ENCODE measurements at places on chromosomes 1 and 21.

GRCh38 chr1:157596384-157596783 lies 1.5 kb downstream of the FCRL4 start:
- no peak for DNase-seq

GRCh38 chr1:62210960-62211359 lies 16.3 kb downstream of the L1TD1 start:
- DNase-seq = no peak

DNA sequence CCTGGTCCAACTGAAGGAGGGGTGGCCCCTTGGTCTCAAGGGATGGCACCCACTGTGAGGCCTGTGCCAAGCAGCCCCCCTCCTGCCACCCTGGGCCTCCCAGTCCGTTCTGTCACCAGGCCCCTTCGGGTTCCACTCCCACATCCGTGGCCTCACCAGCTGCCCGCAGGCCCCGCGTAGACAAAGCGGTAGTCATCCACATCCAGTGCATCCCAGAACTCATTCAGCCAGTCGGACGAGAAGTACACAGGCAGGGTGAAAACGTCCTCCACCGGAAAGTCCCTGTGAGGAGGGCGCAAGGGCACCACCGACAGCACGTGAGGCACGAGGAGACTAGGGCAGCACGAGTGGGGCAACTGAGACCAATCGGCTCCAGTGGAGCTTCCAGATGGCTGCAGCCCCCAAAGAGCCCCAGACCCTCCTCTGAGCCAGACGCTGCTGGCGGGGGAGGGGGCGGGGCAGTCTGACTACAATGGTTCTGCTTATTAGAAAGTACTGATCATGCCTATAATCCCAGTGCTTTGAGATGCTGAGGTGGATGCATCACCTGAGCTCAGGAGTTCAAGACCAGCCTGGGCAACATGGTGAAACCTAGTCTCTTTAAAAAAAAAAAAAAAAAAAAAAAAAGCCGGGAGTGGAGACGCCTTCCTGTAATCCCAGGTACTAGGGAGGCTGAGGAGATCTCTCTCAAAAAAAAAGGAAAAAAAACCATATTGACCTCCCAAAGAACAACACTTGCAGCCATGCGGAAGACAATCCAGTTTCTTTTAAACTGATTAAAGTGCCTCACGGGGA lies 1.2 kb downstream of the JMJD4 start:
- no peak for DNase-seq

GRCh38 chr1:30998171-30998570 lies 67.3 kb downstream of the PUM1 start:
- DNase-seq = no peak

DNA sequence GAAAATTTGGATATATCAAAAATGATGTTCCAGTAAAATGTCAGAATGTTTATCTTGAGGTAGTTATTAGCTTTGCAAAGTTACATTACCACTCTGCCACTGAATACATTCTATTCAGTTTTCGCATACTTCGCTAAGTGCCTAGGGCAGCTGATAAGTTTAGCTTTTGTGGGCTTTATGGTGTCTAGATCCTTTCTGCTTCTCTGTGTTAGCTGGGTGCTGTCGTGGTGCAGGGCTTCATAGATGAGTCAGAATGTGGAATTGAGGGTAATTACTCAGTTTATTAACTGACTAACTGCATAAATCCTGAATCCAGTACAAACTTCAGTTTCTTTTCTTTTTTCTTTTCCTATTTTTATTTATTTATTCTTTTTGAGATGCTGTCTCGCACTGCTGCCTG lies 21.5 kb downstream of the NCAM2 start:
- no peak for DNase-seq

DNA sequence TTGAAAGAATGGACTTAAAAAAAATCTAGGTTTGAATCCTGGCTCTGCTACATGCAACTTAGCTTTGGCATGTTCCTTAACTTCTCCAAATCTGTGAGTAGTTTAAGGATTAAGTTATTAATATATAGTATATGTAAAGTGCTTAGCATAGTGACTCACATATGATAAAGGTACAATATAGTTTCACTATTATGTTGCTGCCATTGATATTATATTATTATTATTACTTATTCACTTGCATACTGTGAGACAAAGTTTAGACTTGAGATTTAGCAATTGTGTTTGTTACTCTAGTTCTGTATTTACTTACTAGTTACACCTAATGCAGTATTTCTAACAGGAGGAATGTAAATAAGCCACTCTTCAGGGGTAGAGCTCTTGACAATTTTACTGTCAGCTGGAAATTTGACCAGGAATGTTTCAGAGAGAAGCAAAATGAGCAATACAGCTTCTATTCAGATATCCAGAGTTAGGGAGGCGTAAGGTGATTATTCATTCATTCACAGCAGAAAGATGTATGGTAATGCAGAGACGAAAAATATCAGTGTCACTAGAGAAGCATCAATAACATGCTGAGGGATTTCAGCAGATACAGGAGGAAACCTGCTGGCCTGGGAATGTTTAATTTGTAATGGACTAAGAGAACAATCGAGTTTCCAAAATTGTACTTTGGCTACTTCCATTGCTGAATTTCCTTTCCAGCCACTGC lies 25.5 kb downstream of the RGS7 start:
- no peak for DNase-seq

- DNase-seq = no peak
Measured at GRCh38 chr1:193270996-193271395, 84.6 kb upstream of the B3GALT2 start.

- no peak for DNase-seq
Measured at GRCh38 chr1:207334337-207334736, 12.9 kb downstream of the CD55 start.

- DNase-seq = no peak
Measured at GRCh38 chr1:5410652-5411051, 581.6 kb downstream of the NPHP4 start.

DNA sequence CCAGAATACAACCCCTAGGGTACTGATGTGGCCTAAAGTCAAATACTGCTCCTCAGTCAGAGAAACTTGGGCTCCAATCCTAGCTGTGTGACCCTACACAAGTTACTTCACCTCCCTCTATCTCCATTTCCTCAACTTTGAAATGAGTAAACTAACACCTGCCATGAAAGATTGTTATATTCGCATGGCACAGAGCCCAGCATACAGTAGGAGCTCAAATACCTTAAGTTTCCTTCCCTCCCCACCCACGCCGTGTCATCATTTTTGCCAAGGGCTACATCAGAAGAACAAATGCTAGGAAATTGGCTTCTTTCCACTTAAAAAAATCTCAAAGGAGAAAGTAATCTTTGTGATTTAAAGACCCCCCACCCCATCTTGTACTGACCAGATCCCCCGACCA lies 22.2 kb upstream of the ZNF362 start:
- no peak for DNase-seq

DNA sequence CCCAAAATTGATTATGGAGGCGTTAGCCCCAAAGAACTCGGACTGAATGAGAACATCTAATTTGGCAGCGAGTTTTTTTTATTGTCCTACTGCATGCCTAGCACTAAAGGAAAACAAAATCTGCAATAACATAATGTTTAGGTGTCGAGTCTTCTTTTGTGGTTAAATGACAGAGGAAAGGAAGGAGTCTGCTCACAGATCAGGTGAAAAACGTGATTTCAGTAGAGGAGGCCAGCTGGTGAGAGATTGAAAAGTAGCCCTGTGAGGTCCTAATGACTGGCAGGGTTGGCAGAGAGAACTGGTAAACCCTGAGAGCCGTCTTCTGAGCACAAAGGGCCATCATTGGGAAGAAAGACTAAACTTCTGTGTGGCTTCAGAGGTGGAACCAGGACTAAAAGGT lies 24.2 kb downstream of the WDTC1 start:
- no peak for DNase-seq
